Activated naive CD4-positive, alpha-beta T cell treated with anti-CD3 and anti-CD28 coated beads, Interleukin-2, amount 50 U/mL, for 16 hours (primary cell): ENCODE measurements at places on chromosomes 2 and 18.

- no peak for DNase-seq
Measured at GRCh38 chr2:196248467-196249094, 77.2 kb upstream of the STK17B start.

GRCh38 chr2:102063487-102063911 is 71.7 kb downstream of the IL1R2 start:
- DNase-seq: no peak

DNA sequence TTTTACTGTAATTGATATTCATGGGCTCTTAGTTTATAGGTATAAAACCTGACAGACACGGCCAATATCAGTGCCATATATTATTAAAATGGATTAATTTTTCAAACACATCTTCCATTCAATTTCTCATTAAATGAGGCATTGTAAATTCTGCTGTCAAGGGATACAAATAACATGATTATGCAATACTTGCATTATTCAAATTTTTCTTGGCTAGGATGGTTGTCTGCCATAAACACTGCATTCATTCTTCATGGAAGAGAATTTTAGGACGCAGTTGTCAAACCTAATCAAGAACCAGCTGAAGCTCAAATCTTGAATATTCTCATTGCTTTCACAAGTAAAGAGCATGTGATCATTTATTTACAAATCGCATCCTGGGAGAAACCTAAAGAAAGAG is 255.6 kb downstream of the RDH14 start:
- DNase-seq: no peak

DNA sequence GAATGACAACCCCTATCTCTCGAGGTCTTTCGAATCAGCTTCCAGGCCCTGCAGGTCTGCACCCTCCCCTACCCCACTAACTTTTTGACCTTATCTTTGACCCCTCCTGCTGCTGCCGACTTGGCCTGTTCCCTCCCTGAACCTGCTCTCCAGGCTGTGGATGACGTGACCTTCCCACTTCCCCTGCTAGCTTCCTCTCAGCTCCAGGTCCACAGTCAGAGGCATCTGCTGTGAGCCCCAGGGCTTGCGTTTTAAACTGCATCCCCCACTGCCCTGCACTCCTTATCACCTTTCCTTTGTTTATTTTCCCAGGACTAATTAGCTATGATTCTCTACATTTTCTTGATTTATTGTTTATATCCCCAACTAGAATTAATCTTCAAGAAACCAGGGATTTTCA is 71.2 kb upstream of the ALKAL2 start:
- no peak for DNase-seq

GRCh38 chr18:79056827-79057367 is 12.3 kb upstream of the ATP9B start:
- DNase-seq: no peak

- no peak for DNase-seq
Measured at GRCh38 chr2:101130081-101130480, 21.1 kb downstream of the TBC1D8 start.

GRCh38 chr2:113248997-113249770 is 29.5 kb downstream of the PAX8 start:
- peak; percentile 74 for DNase-seq

DNA sequence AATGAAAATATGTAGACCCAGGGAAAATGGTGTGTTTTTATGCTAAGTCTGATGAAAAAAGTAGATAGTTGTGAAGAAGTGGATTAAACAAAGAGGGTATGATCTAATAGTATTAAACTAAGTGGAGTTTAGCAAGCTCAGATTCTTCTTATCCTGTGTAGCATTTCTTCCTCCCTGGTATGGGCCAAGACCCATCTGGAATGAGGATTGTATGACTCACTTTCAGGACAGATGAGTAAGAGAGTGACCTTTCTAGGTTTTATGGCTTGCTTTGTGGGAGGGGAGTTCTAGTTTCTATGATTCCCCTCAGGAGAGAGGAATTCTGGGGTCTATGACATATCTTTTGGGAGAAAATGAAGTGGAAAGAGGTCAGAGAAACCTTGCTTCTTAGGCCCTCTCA is 550.1 kb downstream of the SPAG16 start:
- no peak for DNase-seq

- no peak for DNase-seq
Measured at GRCh38 chr2:128568106-128568505, 249.4 kb upstream of the HS6ST1 start.

DNA sequence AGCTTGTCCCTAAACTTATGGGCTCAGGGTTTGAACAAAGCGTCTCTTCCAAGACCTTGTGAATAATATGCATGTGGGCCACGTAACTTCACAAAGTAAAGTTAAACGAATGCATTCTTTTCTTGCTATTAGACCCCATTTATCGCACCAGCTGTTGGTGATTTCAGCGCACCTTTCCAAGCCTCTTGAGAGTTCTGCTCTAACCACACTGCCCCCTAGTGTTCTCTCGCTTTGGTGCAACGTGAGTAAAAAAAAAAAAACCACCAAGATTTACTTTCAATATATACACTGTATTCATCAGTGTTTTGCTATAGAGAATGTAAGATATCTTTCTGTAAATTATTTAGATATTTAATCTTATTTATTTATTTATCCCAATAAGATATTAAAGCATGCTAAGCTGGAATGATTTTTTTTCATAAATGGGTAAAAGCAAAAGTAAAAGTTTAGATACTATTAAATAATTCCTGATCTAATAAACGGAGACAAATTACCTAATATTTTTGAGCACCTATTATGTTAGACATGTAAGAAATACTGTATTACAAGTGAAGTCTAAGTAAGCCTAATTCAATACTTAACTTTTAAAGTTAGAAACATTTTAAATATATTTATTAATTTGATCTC is 459.5 kb downstream of the DLGAP1 start:
- peak; percentile 47 for DNase-seq

DNA sequence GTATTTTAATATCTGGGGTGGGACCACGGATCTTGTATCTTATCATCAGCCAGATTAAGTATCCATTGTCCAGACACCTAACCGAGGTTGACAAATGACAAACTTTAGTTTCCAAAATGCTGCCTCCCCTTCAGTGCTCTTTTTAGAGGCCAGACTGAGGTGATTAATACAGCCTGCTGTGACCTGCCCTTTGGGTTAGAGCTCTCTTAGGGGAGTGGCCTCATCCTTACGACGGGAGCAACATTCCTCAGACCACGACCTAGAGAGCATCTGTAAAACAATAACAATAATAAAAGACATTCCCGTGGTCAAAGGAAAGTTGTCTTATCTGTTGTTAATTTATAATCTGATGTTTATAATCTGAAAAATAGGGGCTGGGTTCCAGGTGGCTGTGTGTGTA is 405.3 kb downstream of the LPIN1 start:
- DNase-seq: no peak

GRCh38 chr2:178269438-178270224 is 75.3 kb downstream of the OSBPL6 start:
- no peak for DNase-seq

DNA sequence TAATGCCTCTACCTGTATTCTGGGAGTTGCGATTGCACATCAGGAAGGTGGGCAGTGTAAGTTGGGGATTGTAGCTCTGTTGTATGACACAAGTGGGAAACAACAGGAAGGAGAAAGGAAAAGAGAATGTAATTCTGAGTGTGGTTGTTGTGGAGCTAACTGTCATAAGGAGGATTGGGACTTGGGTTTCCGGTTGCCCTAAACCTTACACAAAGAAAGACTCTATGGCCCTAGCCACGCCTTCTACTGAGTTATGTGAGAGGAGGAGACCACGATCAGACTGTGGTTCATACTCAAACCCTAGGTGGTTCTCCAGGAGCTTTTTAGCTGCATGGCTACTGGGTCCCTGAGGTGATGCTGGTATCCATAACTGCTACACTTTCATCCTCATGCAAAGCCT is 86.5 kb downstream of the TANC1 start:
- no peak for DNase-seq

GRCh38 chr2:216499641-216500218 is 1.1 kb downstream of the RPL37A start:
- no peak for DNase-seq
